ENCODE measurements at places on chromosomes 7 and 10.
A peak's percentile ranks its signal among the peaks of the same experiment; 100 is the strongest.

GRCh38 chr7:18125476-18125875 is 97.8 kb upstream of the PRPS1L1 start:
- DNase-seq: no peak

GRCh38 chr10:6101181-6101580 is 12.3 kb downstream of the RBM17 start:
- no peak for DNase-seq

GRCh38 chr7:1538544-1539180 is 8.2 kb downstream of the MAFK start:
- DNase-seq: no peak

GRCh38 chr7:96174812-96175211 is 147.1 kb downstream of the SLC25A13 start:
- DNase-seq: no peak

GRCh38 chr7:89602984-89603383 is 551.3 kb upstream of the STEAP1 start:
- no peak for DNase-seq

DNA sequence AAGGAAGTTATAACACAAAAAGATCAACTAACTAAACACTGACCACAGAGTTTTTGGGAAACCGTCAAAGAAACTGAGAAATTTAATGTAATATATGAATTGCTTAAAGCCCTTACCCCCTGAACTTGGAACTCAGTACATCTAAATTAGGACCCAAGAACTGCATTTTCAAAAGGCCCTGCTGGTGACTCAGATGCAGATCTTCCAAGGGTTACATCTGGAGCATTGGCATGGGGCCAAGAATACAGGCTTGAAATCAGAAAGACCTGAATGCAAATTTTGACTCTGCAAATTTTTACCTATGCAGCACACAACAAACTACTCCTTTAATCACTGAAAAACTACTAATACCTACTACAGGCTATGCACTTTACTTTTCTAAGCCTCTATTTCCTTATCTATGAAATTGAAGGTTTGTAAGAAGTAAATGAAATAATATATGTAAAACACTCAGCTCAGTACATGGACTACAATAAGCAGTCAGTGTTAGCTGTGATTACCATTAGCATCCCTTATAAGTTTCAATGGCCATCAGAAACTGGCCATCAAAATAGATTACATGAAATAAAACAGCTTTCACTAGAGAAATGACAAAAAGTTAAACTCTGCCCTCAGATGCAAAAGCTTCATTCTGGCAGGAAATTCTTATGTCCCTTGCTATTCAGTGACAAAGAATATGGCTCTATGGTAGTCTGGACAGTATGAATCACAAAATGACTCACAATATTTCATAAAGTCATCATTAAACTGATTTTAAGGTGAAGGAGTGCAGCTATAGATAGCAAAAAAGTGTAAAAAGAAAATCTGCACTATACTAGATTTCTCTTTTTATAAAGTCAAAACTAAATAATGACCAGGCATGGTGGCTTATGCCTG is 43.6 kb downstream of the NSUN6 start:
- DNase-seq: no peak

DNA sequence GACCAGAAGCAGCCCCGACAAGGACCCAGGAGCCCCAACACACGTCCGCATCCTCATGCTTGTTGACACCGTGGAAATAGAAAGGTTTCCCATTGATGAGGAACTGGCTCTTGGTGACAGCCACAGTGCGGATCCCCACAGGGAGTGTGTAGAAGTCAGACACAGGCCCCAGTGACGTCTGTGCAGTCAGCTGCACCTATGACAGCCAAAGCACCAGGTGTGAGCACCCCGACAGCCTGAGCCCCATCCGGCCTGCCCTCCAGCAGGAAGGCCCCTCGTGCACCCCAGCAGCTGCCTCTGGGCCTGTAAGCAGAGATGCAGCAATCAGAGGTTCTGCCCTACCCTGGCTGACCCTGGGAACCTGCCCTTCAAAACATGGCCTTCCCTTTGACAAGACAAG is 7.1 kb downstream of the GUSB start:
- DNase-seq: no peak

- DNase-seq: no peak
Measured at GRCh38 chr7:30814700-30815387, 43.6 kb downstream of the MINDY4 start.

DNA sequence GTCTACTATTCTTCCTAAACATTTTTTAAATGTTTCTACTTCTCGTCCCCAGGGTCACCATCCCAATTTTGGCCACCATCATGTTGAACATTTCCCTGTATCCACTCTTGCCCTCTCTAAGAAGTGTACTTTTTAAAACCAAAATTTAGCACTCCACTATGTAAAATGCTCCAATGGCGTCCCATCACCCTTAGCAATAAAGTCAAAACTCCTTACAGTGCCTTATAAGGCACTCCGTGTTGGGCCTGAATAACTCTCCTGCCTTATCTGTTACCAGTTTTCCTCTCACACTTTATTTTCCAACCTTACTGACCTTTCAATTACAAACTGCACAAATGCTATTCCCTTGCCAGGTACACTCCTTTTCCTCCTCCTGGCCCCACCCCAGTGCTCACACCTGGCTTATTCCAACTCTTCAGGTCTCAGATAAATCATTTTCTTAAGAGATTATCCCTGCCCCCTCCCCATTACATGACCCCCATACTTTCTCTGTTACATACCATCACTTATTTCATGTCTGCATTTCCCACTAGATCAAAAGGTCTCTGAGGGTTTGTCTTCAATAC is 1.3 kb downstream of the TMEM168 start:
- no peak for DNase-seq

DNA sequence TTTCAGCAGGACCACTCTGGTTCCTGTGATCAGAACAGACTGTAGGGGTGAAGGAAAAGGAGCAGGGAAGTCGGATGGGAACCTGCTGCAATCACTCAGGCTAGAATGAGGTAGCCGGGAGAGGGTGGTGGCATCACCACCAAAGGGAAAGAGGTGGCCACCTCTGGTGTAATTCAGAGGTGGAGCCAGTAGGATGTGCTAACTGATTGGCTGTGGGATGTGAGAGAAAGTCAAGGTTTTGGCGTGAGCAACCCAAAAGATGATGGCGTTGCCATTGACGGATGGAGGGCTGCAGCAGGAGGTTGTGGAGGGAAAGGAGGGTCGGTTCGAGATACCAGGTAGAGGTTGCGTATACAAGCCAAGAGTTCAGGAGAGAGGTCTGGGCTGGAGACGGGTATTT is 7.4 kb upstream of the VSIR start:
- DNase-seq: no peak

GRCh38 chr7:146728141-146728540 is 611.5 kb downstream of the CNTNAP2 start:
- DNase-seq: no peak

DNA sequence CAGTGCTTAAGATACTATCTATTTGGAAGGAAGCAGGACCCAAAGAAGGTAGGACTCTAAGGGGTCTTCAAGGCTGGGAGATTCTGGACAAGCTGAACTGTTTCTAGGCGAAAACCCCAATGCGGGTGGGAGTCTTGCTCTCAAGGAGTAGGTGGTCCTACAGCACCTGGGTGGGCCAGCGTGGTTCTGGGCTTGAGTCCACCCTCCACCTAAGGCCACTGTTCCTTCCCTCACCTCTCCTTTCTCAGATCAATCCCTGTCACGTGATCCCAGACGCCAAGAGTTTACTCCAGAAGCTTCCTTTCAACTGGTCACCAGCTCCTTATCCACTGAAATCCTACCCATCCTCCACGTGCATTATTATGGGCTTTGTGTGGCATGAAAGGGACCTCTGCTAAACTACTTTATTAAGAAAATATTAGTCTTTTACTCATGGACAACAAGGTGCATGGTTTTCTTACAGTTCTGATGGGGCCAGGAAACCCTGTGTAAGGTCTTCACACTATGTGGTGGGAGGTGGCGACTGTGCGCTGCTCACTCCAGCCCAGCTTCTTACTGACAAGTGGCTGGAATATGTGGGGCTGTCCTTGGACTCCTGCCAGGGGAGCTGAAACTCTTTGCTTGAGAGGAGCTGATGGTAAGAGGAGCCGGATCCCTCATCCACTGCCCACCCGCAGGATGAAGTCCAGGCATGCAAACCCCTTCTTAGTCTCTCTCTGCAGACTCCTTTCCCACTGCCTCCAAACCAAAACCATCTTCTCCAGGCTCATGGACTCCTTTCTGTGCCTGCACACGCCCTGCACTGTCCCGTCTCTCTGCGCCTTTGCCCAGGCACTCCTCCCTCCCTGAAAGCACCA is 1.6 kb downstream of the ZNF746 start:
- peak; percentile 28 for DNase-seq

- DNase-seq: no peak
Measured at GRCh38 chr10:44335330-44336021, 49.4 kb downstream of the CXCL12 start.

GRCh38 chr7:22586101-22586785 is 86.3 kb upstream of the STEAP1B start:
- DNase-seq: no peak

GRCh38 chr10:102230264-102230860 is 4.3 kb downstream of the ELOVL3 start:
- DNase-seq: peak; percentile 51

DNA sequence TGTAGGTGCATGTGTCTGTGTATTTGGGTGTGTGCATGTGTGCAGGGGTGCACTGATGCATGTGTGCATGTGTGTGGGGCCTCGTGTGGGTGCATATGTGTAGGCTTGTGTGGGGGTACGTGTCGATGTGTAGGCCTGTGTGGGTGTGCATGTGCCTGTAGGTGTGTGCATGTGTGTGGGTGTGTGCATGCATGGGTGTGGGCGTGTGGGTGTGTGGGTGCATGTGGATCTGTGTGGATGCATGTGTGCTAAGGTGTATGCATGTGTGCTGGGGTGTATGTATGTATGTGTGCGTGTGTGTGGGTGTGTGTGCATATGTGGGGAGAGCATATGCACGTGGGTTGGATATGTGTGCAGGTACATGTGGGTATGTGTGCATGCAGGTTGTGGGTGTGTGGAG is 73.2 kb downstream of the NKX6-2 start:
- DNase-seq: no peak

DNA sequence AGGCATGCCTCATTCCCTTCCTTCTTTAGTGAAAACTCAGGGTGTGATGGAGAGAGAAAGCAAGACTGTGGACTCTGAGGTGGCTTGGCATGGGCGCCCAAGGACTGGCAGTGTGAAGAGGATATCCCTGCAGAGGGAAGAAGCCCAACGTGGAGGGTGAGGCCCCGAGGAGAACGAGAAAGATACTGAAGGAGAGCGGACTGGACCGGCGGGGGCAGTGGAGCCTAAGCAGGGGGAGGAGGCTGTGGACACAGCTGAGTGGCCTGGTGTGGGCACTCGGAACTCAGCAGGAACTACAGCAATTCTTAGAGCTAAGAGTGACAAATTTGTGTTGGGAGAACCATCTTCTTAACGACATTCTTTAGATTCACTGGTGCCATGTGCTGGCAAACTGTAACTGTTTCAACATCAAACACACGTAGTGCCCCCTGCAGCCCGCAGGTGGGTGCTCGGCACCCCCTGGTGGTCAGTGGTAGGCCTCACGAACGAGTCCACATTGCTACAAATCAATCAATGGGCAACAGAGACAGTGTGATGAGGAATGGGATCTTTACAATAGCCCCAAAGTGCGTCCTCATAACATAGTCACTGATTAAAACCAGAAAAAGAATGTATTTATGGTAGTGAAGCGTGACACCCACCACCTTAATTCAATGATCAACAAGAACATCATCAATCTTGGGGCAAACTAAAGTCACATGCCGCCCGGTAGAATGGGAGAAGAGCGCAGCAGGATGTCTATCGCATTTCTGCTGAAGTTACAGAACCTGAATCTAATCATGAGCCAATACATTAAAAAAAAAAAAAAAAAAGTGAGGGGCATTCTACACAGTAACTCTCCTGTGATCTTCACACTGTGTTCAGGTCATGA is 2.0 kb upstream of the SFTPA1 start:
- peak; percentile 34 for DNase-seq

GRCh38 chr7:107813524-107813923 is 10.5 kb upstream of the SLC26A3 start:
- peak; percentile 34 for DNase-seq

GRCh38 chr7:120864141-120864900 is 6.4 kb upstream of the TSPAN12 start:
- no peak for DNase-seq

- DNase-seq: no peak
Measured at GRCh38 chr7:26180792-26181198, 19.8 kb downstream of the HNRNPA2B1 start.

DNA sequence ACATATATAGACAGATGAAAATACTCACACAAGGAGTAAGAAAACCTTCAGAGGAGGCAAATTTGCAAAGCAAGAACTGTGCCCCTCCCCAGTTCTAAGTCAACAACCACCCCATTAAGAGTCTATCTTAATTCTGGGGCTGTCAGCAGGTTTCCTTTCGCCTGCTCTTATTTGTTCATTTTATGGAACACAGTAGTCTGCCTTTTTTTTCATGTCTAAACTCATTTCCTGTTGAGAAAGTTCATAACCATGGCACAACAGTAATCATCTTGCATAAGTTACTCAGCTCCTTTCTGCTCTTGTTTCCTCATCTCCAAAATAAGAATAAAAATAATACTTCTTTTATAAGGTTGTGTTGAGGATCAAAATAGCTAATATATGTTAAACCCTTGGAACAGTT is 25.8 kb upstream of the AMPH start:
- DNase-seq: no peak

- no peak for DNase-seq
Measured at GRCh38 chr10:97087296-97087695, 98.5 kb downstream of the SLIT1 start.

GRCh38 chr7:144105211-144105610 is 4.2 kb upstream of the OR2A2 start:
- DNase-seq: no peak

DNA sequence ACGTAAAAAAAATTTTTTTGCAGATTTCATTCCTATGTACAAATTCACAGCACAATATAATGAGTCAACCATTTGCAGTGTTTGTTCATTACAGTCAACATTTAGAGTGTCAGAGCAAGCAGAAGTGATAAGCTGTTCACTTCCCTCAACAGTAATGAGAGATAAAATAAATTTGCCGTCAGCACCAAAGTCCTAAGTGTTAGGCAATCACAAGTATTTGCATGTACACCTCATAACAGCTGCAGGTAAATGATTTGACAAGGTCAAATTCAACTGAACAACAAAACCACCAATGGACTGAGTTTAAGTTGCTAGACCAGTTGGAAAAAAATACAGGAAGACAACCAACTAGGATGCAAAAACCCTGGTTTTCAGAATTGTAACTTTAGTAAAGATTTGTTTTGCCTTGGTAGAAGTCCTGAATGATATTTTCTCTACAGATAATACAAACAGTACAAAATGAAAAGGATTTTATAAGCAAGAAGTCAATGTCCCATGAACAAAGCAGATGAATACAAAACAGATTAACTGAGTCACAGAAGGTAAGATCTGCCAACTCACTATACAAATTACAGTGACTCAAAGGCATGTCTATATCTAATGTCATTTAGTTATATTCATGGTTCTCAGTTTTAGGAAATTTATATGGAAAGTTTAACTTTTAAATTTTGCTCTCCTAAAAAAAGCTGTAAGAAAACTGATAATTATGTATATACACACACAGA is 10.4 kb downstream of the RAPGEF5 start:
- no peak for DNase-seq

- no peak for DNase-seq
Measured at GRCh38 chr7:2575046-2575732, 16.4 kb downstream of the IQCE start.

- DNase-seq: no peak
Measured at GRCh38 chr7:84462259-84462658, 267.7 kb upstream of the SEMA3A start.

- no peak for DNase-seq
Measured at GRCh38 chr10:31010062-31010461, 21.6 kb downstream of the ZNF438 start.

GRCh38 chr10:3838460-3839437 is 53.7 kb upstream of the KLF6 start:
- DNase-seq: no peak

All from stimulated activated CD4-positive, alpha-beta T cell treated with anti-CD3 and anti-CD28 coated beads, Interleukin-2, amount 100 ng/mL, for 24 hours (primary cell).